ENCODE measurements at places on chromosomes 4 and X.

GRCh38 chr4:113757486-113757885 lies 4.1 kb downstream of the CAMK2D start:
- DNase-seq = no peak

DNA sequence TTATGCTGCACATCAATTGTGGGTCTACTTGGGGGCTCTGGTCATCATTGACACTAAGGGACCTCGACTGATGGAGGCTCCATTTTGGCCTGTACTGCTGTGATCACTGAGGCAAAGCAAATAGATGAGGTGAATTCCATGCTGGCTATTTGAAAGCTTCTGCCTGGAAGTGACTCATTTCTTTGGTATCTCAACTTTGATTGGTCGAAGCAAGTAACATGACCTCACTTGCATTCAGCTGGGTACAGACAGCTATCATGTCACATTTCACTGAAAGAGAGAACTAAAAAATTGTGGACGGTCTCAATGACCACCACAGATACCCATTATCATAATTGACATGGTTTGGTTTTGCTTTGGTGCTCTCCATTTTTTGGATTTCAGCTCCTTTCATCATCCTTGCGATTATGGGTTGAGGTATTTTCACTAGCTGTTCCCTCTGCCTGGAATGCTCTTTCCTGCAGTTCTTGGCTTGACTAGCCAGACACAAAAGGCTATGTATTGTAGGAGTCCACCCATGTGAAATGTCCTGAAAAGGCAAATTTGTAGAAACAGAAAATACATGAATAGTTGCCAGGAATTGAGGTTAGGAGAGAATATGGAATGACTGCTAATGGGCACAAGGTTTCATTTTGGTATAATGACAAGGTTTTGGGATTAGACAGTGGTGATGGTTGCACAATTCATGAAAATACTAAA lies 369.2 kb upstream of the LCORL start:
- no peak for DNase-seq

GRCh38 chr4:58679886-58680285 lies 1569.7 kb upstream of the IGFBP7 start:
- no peak for DNase-seq

DNA sequence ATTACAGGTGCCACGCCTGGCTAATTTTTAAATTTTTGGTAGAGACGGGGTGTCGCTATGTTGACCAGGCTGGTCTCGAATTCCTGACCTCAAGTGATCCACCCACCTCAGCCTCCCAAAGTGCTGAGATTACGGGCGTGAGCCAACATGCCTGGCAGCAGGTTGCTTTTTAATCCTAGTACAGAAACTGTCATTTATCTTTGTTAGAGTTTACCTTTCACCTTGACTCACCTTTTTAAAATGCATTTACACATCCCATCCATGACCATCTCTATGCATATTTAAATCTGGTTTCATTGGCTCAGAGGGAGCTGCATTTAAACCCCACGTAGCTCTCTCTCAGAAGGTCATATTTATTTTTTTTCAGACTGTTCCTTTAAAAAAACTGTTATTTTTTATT lies 31.9 kb downstream of the SLC16A2 start:
- DNase-seq = no peak

DNA sequence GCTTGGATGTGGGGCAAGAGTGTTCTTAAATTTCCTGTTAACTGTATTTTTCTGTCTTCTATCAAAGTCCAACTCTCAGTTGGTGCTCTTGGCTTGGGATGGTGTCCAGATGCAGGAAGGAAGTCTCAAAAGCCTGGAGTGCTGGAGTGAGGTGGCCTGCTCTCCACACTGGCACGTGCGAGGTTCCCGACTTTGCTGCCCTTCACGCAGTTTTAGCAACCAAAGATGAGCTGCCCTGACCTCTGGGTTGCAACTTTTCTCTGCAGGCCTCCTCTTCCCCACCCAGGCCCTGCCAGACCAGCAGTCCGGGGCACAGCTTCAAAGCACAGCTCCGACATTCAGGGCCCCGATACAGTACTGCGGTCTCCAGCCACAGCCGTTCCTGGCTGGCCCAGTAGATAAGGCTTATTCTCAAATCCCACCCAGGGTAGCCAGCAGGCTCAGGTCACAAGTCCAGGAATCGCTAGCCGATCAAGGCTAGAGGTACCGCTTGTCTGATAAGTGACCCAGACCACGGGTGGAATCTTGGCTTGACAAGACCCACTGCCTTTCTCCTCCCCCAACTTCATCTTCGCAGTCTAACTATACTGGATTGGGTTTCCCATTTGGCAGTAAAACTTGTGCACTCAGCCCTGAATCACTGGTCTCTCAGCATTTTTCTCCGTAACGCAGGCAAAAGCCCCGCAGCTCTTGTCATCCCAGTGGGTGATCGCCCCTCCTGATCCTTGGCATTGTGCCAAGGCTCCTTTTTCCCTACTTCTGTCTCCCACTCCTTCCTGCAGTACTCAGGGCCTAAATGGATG lies 21.8 kb upstream of the JADE1 start:
- no peak for DNase-seq

- DNase-seq = no peak
These were observed 471.6 kb downstream of the DTHD1 start for GRCh38 chr4:36753048-36753447.

DNA sequence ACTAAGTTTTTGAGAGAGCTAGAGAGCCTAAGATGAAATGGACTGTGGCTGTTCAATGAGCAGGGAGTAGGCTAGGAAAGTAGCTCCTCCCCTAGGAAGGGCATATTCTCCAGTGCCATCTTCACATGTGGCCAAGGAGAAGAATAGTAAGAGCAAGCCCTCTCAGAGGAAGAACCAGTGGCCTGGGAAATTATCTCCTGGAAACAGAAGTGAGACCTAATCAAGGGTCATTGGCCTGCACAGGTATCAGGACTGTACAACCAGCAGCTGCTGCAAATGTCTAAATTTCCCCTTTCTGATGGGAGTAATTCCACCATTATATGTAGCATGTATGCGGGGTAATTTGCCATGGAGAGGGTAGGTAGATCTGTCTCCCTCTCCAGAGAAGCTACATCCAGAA lies 334.8 kb upstream of the RASGEF1B start:
- no peak for DNase-seq

DNA sequence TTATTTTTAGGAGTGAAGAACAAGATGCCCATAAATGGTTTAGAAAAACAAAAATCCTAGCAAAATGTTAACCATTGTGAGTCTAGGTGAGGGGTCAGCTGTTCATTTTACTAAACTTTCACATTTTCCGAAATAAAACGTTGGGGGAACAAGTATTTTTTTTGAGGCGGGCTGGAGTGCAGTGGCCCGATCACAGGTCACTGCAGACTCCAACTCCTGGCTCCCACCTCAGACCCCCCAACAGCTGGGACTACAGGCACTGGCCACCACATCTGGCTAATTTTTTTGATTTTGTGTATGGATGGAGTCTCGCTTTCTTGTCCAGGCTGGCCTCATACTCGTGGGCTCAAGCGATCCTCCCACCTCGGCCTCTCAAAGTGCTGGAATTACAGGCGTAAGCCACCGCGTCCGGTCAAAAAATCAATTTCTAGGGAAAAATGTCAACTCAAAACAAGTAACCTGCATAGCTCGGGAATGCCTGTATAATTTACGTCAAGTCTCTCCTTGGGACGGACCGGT lies 742 bp upstream of the TAF1 start:
- DNase-seq = no peak

DNA sequence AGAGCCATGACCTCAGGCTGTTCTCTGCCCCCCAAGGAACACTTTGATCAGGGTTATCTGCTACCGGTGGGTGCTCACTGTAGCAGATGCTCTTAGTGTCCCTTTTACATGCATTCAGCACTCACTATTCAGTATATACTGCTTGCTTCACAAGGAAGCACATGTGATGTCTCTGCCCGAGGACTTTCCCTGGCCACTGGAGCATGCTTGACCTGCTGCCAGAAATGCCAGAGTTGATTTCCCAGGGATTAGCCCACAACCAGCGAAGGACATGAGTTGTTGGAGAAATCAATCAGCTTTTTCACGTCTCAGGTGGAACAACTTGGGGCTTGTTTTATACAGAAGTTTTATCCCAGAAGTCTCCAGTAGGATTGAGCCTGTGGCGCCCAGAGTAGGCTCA lies 51.2 kb upstream of the RPS6KA3 start:
- no peak for DNase-seq

GRCh38 chrX:53713987-53714579 lies 27.6 kb upstream of the HUWE1 start:
- no peak for DNase-seq

All from activated T-cell treated with anti-CD3 and anti-CD28 coated beads for 24 hours (primary cell).